ENCODE measurements at places on chromosomes 5 and 9.

GRCh38 chr5:165565911-165566310, 2060.5 kb downstream of the MAT2B start:
- no peak for DNase-seq

DNA sequence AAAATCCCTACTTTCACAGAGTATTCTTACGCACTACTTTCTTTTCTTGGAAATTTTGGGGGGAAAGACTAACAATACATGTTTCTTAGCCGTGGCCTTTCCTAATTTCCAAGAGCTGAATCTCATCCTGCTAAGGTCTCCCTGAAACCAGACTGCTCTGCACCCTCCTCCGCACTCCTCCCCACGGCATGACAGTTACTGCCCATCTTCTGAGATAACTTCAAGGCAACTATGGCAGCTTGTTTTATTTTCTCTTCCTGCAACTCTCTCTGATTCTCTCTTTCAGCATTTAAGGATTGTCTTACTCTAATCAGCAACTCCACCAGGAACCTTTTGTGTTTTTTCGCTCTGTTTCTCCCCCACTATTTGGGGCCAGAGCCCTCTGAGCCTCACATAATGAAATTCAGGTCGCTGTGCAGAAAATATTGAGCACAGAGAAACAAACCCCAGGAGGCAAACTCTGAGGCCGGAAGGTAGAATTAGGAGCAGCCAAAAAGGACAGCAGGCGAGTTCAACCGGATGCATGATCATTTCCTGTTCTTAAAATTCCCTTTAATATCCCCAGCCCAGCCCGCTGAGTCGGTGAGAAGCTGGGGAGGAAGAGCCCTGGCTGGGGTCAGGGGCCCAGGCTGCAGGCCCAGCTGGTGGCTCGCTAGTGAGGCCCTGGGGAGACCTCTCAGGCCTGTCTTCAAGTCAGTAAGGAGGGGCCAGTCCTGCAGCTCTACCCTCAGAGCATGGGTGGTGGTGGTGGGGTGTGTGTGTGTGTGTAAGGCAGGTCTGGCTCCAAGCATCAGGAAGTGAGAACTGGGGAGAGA, 213.6 kb upstream of the S1PR3 start:
- DNase-seq: no peak

GRCh38 chr5:34876275-34876674, 37.3 kb downstream of the TTC23L start:
- DNase-seq: no peak

GRCh38 chr9:21137020-21137419, 4.6 kb downstream of the IFNW1 start:
- DNase-seq: no peak

DNA sequence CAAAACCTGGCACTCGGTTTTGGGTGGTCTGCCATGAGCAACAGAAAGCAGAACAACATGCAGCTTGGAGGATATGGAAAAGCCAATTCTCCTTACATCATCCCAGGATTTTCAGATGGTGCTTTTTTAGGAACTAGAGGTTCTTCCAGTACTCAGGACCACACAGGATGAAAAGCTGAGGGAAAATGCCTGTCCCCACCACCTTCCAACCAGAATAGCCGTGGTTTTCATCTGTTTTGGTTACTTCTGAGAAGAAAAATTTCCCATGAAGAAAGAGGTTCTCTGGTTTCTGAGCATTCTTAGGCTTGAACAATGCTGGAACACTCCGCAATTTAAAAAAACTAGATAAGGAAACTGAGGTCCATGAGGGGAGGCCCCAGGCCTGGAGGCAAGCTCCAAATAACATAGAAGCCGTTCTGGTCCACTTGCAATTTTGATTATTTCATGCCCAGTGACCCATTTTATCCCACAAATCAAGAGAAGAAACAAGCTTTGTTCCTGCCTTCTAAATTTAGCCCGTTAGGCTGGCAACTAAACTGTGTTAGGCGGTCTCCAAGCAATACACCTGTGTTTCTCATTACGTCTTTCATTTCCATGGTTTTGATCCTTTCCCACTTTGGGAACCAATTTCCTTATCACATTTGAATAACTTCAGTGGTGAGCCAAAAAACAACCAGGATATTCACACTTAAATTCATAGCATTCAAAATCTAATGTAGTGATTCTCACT, 79.2 kb upstream of the SPIN1 start:
- DNase-seq: no peak

DNA sequence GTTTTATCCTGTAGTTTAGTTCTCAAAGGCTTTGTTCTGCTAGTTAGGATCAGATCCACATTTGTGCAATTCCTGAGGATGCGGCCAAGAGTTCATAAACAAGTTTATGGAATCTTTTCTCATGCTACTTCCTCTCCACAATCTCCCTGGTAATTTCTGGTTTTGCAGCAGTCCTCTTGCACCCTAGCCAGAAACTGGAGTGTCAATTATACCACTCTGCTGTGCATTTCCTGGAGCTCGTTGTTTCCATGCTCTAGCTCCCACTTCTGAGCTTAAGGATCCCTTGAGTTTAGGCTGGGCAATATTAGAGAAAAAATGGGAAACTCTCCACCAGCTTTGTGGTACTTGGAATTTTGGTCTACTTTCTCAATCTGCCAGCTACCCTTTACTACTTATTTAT, 474.7 kb downstream of the DIRAS2 start:
- no peak for DNase-seq

- DNase-seq: no peak
These were observed 9.4 kb downstream of the RABGAP1 start for GRCh38 chr9:122950263-122950662.

- DNase-seq: no peak
These were observed 456.9 kb downstream of the RASEF start for GRCh38 chr9:82606071-82606470.

GRCh38 chr9:121424024-121424432, 54.0 kb upstream of the STOM start:
- DNase-seq: no peak

- DNase-seq: no peak
These were observed 13.5 kb downstream of the DDX31 start for GRCh38 chr9:132656299-132656698.

DNA sequence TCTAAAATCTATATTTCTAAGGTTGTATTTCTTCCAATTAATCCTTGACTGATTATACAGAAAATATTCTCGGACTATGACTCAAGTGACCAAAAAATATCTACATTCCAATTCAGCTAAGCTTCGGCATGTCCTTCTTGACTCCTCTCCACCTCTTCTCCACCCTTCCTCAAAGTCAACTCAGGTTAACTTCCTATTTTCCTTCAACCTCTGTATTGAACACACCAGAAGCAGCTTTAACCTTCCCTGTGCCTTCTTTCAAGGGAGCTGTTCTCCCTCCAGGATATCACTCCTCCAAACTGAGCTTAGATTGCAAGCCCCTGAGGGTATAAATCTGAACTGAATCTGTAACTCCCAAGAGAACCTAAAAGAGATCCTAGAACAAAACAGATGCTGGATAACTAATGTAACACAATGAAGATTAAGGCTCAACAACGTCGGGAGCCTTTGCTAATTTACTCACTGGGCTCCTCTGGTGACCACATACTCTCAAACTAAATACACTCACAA, 1.1 kb downstream of the SLCO4C1 start:
- no peak for DNase-seq

DNA sequence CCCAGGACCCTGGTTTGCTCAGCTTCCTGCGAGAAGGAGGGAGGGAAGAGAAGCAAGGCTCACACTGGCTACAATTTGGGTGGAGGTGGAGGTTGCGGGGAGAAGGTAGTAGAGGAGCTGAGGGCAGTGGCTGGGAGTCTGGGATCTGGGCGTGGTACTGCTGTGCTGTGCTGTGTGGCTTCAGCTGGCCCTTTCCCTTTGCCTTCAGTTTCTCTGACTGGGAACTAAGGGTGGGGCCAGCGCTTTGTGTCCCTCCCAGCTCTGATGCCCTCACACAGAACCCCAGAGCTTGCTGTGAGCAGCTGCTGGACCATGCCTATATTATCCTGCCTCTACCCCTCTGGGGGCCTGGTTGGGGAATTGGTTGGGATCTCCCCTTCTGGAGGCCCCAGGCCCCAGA, 60.9 kb downstream of the RGS3 start:
- DNase-seq: no peak

GRCh38 chr5:84057211-84057610, 327.5 kb downstream of the EDIL3 start:
- no peak for DNase-seq

DNA sequence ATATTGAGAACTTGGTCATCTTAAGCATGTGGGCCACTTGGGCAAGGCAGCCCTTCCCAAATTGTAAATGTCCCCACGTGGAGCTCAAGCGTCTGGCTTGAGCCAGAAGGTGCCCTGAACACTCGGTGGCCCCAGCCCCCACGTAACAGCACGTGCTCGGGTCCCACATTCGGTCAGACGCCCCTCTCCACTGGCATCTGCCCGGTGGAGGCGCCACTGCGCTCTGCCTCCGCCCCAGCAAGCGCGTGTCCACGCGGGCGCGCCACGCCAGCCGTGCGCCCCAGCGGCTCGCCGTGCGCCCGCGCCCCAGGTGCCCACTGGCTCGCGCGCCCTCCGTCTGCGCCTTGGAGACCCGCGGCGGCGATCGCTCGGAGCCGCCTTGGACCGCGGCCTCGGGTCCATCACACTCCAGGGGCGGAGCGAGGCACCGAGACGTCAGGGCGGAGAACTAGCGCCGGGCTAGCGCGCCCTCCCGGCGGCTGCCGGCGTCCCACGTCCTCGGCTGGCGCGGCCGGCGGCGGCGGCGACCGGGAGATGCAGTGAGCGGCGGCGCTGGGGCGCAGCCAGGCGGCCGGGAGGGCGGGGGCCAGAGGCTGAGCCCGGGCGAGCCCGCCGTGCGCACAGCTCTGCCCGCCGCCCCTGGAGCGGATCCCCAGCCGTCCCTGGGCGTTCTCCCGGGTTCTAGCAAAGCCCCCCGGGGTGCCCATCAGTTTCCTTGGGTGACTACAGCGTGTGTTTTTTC, at the start of gene PALM2AKAP2:
TSS of gene PALM2AKAP2 (plus strand) at position 488 of the 742 bp plus-strand sequence. CDS start 291 bp downstream, outside the sequence.
- DNase-seq: no peak

GRCh38 chr5:39053189-39053588, 21.0 kb downstream of the RICTOR start:
- DNase-seq: no peak

DNA sequence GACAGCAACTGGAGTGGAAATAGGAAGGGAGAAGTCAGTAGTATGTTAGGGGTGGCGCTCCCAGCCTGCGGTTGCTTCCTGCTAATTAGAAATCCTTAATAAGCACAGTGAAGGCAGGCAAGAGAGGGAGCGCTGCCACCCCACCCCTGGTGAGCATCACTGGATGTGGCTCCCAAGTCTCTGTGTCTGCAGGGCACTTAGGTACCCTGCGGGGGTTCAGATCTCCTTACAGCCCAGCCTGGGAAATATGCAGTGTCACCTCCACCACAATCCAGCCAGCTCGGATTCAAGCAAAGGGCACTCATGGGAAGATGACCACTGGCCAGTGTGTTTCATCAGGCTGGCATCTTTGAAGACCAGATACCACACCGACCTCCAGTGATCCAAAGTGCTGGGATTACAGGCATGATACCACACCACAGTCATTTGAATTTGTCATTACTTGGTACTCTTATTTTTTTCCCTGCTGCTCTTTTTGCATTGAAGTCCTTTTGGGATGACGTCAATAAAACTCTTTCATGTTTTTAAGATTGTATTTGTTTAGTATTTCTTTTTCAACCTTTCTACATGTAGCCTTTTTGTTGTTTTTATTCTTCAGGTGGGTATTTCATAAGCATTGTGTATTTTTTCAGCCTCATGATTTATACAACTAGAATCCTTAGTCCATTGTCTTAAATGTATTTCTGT, 90.1 kb downstream of the ANKRD18B start:
- DNase-seq: no peak

DNA sequence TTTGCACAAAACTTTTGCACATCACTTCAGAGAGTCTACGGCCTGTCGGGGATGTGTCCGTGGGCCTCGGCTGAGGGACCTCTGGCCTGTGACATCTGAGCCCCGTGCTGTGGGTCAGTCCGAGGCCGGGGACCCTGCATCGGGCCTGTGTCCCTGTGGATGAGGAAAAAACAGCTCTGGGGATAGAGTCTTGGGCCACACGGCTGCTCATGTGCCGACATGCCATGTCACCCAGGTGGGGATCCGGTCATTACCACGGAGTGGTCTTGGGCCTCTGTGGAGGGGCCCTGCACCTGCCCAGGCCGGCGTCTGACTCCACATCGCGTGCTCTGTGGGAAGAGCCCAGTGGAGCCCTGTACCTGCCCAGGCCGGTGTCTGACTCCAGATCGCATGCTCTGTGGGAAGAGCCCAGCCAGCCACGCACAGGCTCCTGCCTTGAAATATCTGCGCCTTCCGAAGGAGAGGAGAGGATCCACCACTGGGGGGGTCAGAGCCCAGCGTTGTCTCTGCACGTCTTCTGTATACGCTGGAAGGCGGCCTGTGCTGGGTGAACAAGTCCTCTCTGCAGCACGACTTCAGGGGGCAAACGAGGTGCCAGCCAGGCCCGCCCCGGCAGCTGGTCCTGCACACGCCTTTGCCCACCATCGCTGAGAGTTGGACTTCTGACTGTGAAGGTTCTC, 27.5 kb upstream of the IRX4 start:
- DNase-seq: no peak

DNA sequence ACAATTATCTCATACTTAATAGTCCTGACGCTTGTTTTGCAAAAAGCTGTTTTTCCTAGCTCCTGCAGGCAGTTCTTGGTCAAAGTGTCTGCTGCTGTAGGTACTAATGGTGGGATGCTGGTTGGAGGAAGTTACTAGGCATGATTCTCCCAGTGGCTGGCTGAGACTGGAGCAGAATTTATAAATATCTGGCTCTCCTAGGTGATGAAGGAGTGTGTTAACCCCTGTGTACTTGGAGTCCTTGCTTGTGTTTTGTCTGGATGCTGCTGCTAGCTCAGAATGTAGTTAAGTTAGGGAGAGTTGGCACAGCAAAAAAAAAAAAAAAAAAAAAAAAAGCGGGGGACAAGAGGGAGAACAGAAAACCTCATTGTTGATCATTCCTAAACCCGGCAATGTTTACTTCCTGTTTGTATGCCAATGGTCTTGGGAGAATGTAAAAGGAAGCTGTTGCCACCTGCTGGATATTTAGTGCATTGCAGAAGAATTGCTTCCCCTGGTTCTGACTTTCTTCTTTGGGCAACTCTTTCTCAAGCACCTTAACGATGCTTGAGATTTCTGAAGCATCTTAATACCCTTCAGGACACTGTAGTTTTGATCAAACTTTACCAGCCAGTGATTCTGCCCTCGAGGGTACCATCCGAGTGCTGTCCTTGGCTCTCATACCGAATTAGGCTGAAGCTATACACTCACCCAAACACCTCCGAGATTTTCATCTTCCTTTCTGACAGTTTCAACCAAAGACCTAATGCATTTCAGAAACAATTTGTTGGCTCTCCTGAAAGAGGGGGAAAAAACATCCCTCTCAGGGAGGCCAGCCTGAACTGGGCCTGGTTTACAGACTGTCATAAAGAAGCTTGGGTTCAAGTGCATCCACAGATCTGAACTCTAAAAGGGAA, 71.7 kb upstream of the WWC1 start:
- no peak for DNase-seq

DNA sequence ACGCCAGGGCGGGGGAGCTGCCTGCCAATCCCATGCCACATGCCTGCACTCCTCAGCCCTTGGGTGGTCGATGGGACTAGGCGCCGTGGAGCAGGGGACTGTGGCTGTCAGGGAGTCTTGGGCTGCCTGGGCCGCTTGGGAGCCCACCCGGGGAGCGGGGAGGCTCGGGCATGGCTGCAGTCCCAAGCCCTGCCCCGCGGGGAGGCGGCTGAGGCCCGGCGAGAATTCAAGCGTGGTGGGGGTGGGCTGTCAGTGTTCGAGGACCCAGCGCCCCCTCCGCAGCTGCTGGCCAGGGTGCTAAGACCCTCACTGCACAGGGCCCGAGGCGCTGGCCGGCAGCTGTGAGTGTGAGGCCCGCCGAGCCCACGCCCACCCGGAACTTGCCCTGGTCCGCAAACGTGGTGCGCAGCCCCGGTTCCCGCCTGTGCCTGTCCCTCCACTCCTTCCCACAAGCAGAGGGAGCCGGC, 83.2 kb upstream of the DMRTA1 start:
- DNase-seq: no peak

Data from stimulated activated CD8-positive, alpha-beta memory T cell treated with anti-CD3 and anti-CD28 coated beads, Interleukin-15, amount 100 ng/mL, for 48 hours (primary cell).